ENCODE measurements at places on chromosomes 4 and X. TPM values are rescaled to one million over a fixed set of nuclear protein-coding genes. Genes with fewer than 3 reads are reported as not detected.
A peak's percentile ranks its signal among the peaks of the same experiment; 100 is the strongest.

- DNase-seq: no peak
These were observed 393.0 kb upstream of the GNPDA2 start for GRCh38 chr4:45119376-45119775.

DNA sequence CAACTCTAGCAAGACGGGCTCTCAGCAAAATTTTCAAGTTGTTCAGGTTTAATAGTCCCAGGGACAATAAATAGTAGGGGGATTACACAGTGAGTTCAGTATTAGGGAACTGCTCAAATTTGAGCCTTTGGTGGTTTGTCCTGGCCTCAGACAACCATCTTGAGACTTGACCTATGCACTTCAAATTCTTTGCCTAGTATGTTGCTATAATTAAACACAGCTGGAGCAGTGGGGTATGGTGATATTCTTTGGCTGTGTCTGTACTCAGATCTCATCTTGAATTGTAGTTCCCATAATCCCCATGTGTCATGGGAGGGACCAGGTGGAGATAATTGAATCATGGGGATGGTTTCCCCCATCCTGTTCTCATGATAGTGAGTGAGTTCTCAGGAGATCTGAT, 43.3 kb upstream of the TEX13A start:
- DNase-seq: peak; percentile 23

GRCh38 chr4:25535278-25535677, 120.4 kb upstream of the SLC34A2 start:
- DNase-seq: no peak

DNA sequence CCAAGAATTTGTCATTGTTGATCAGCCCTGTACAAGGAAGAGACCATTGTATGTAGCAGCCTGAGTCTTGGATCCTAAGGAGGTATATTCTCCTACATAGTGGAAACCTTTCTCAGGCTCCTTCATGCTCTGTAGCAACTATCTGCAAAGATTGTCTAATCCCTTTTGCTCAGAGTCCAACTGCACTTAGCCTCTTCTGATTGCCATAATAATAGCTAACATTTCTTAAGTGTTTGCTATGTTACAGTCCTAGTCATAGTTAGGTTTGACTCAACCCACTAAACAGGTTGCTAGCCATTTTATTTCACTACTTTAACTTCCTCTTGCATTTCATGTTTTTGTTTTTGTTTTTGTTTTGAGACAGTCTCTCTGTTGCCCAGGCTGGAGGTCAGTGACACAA, 50.8 kb upstream of the SLC16A2 start:
- DNase-seq: no peak

- DNase-seq: peak; percentile 80
These were observed 4.6 kb upstream of the KANTR start for GRCh38 chrX:53089224-53089842.

GRCh38 chr4:184816962-184817361, 8.8 kb downstream of the ACSL1 start:
- no peak for DNase-seq

- peak; percentile 25 for DNase-seq
These were observed 254.4 kb downstream of the NPFFR2 start for GRCh38 chr4:72286185-72286584.

GRCh38 chrX:154751203-154751668, 359 bp upstream of the GAB3 start:
- peak; percentile 19 for DNase-seq

- DNase-seq: no peak
These were observed 14.8 kb upstream of the BBS7 start for GRCh38 chr4:121885115-121885514.

- DNase-seq: no peak
These were observed 352.1 kb upstream of the GATB start for GRCh38 chr4:152112887-152113286.

GRCh38 chr4:53889326-53890055, 174.9 kb downstream of the CHIC2 start:
- DNase-seq: peak; percentile 76

DNA sequence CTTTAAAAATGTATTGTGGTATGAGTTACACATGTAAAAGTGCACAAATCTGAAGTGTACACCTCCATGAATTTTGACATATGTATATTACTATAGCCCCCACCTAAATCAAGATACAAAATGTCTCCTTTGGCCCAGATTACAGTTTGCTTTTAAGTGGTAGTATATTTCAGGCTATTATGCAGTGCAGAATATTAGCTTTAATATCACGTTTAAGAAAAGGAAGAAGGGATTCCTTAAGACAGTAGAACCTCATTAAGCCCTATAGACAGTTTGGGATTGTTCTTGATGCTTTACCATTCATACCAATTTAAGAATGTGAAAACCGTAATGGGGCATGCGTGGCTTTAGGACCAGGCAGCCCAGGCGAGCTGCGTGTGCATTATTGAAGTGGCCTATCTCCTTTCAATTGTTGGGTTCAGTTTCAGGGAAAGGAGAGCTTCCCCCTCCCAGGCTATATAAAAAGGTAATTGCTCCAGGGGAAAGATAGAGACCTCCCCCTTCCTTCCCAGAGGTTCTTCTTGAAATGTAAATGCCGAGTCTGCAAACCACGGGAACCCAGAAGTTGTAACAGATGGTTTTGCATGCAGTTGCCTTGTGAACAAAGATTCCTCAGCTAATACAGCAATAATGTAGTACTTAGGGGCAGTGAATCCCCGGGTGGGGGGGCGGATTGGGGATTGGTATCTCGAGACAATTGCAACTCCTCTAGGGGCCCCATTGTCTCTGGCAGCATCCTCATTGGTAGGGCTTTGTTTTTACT, 106.1 kb downstream of the UCHL1 start:
- DNase-seq: peak; percentile 57

GRCh38 chrX:16966752-16967448, 20.4 kb downstream of the REPS2 start:
- peak; percentile 15 for DNase-seq

DNA sequence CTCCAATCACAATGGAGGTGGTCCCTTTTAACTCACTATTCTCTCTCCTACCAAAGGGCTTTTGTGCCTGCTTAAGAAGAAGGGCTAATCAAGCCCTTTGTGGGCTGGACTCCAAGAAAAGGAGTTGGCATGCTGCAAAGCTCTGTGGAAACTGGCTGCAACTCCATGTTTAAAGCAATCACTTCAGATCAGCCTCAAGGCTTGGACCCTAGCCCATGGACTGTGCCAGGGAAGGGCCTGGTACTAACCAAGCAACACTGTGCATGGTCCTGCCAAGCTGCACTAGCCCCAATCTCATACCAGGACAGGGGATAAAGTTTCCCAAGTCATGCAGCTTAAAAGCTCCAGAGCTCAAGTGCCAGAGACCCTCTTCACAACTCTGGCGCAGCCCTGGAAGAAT, 86.7 kb downstream of the ATP8A1 start:
- DNase-seq: peak; percentile 23

DNA sequence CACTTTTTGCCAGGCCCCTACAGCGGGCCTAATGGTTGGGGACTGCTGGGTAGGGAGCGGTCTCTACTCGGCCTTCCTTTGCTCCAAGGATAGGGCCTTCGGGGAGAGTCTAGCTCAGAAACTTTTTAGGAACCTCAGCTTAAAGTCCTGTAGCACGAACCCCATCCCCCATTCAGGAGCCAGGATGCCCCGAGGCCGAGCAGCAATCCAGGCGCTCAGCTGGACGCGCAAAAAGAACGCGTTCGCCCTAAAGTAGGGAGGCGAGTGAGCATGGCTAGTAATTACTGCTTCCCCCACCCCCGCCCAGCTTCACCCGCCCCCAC, 9.7 kb downstream of the POU4F2 start:
- DNase-seq: no peak

- DNase-seq: peak; percentile 14
These were observed 23.3 kb upstream of the GPR50 start for GRCh38 chrX:151153086-151153485.

GRCh38 chr4:170243662-170244288, 154.0 kb upstream of the AADAT start:
- no peak for DNase-seq

- no peak for DNase-seq
These were observed 9.5 kb upstream of the SMIM14 start for GRCh38 chr4:39648213-39648612.

GRCh38 chr4:53617101-53617680, 25.9 kb upstream of the LNX1 start:
- no peak for DNase-seq

- DNase-seq: no peak
These were observed 29.0 kb upstream of the C4orf50 start for GRCh38 chr4:6047130-6047673.

- DNase-seq: no peak
These were observed 71.8 kb upstream of the ALG13 start for GRCh38 chrX:111609206-111609605.

- no peak for DNase-seq
These were observed 203.9 kb downstream of the SH3BGRL start for GRCh38 chrX:81405781-81406180.

- no peak for DNase-seq
These were observed 44.3 kb downstream of the HSD17B13 start for GRCh38 chr4:87278335-87278794.

GRCh38 chr4:35897808-35898207, 346.5 kb downstream of the ARAP2 start:
- DNase-seq: no peak

GRCh38 chr4:150004481-150004880, 73.8 kb upstream of the DCLK2 start:
- DNase-seq: peak; percentile 80

- peak; percentile 54 for DNase-seq
These were observed 94.9 kb upstream of the MYOZ2 start for GRCh38 chr4:119040694-119041185.

Gene RHOXF2B
- not detected for polyA plus RNA-seq

Gene DRD5
- 0.36 TPM for polyA plus RNA-seq

Gene F9
- polyA plus RNA-seq: not detected

Gene IBSP
- polyA plus RNA-seq: 0.12 TPM

Gene IL13RA2
- polyA plus RNA-seq: 0.92 TPM

Gene NSUN7
- 2.0 TPM for polyA plus RNA-seq

Gene TCP11X2
- not detected for polyA plus RNA-seq

Gene USP17L21
- polyA plus RNA-seq: not detected
